Cerebellar nuclear complex (tissue), 1 donor: ENCODE measurements at places on chromosomes 12 and 14.

DNA sequence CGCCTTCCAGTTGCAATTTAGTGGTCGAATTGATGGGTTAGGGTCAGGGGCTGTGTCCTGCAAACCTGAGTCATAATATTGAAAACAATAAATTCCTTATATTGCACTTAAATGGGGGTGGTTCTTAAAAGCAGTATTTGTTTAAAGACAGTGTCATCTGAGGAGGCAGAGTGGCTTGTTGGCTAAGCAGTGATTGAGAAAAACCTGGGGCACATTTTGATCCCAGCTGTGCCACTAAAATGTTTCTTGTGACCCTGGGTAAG lies 48.4 kb downstream of the FBXW8 start:
- no peak for DNase-seq

GRCh38 chr12:43292699-43293098 lies 259.3 kb downstream of the ADAMTS20 start:
- DNase-seq = no peak

- no peak for DNase-seq
Measured at GRCh38 chr12:88035907-88036289, 6.7 kb upstream of the C12orf50 start.

DNA sequence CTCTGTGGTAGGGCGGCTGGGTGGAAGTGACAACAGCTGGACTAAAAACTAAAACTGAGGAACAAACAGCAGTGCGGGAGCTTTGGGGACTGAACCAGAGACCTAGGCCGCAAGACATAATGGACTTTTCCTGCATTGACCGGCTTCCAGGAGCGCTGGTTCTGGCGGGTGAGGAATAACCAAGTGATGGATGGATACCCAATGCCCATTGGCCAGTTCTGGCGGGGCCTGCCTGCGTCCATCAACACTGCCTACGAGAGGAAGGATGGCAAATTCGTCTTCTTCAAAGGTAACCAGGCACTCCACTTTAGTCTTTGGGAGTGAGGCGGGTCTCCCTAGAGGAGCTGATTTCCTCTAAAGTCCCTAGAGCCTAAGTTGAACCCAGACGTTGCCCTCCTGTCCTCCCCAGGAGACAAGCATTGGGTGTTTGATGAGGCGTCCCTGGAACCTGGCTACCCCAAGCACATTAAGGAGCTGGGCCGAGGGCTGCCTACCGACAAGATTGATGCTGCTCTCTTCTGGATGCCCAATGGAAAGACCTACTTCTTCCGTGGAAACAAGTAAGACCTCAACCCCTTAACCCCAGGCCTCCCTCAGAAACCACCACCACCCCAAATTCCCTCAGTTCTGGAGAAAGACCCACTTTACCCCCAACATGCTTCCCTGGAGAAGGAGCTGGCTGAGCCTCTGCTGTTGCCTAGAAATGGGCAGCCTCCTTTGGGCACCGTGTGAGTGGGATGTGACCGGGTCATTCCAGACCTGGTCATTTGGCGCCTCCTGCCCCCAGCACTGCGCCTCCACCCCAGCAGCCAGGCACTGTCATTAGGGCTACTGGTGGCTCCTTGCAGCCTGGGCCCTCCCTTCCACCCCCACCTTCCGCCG lies 8.1 kb downstream of the MMP14 start:
- DNase-seq = no peak

DNA sequence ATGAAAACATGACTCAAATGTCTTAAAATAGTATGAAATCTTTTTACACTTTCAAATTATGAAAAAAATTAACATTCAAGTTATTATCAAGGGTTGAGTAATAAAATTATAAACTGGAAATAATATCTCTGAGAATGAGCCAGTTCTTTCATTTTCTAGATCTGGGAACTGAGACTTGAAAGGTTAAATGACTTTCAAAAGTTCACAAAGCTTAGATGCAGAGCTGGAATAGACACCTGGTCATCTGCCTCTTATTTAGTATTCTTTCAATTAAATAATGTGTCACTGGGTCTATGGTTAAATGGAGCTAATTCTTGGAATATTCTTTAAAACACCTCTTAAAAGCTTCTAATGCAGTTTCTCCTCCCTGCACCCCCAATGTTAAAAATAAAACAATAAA lies 86.6 kb downstream of the CDK17 start:
- no peak for DNase-seq

DNA sequence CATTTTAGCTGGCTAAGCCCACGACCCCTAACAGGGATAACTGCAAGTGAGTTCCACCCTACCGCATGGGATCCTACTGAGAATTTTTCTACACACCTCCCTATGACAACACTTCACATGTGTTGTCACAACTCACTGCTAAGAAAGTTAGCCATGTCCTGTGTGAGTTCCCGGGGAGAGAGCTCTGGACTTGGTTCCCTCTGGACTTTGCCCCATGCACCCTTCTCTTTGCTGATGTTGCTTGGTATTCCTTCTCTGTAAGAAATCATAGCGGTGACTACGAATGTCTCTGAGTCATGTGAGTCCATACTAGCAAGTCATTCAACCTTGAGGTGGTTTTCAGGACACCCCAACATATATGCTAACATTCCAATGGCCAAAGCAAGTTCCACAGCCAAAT lies 9.5 kb upstream of the CDKN3 start:
- DNase-seq = no peak

DNA sequence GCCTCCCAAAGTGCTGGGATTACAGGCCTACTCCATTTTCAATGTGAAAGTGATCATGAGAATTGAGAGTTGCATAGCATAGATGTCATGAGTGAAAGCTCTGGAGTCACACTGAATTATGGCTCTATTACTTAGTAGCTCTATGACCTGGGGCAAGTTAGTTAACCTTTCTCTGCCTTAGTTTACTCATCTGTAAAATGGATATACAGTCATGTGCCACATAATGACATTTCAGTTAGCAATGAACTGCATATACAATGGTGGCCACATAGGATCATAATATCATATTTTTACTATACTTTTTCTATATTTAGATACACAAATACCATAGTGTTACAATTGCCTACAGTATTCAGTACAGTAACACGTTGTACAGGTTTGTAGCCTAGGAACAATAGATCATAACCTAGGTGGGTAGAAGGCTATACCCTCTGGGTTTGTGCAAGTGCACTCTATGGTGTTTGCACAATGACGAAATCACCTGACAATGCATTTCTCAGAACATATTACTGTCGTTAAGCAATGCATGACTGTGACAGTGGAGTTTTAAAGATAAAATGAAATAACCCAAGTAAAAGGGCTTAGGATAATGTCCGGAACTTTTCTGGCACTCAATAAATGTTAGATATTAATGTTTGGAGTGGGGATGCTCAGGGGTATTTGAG lies 53.1 kb downstream of the ZFYVE26 start:
- no peak for DNase-seq

DNA sequence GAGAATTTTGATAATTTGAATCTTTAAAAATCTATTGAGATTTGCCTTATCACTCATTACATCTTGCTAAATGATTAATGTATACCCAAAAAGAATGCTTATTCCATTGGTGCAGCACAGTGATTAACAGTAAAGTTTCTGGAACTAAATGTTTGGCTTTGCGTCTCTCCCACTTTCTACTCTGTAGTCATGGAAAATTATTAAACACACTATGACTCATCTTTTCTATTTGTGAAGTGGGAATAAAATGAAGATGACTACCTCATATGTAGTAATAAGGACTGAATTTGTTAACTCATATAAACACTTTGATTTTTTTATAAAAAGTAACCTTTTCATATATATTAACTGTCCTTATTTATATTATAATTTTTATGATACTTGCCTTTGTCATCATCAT lies 118.1 kb downstream of the RERGL start:
- no peak for DNase-seq

DNA sequence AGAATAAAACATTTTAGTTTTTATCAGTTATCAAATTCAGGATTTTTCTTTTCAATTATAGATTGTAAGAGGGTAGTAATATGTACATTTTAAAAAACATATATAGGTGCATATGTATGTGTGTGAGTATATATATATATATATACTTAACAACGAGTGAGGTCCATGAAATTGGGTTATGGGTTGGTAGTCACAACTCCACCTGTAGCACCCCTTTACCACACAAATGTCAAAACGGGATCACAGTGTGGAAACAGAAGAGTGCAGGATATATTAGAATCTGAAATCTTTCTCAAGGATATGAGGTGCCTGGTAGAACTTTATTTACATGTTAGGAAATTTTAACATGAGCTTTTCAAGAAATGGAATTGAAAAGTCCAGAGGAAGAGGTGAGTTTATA lies 31.3 kb downstream of the MIA2 start:
- no peak for DNase-seq
